A673 (cell line): ENCODE measurements at places on chromosomes 5 and 9.

- DNase-seq: peak; percentile 86
Measured at GRCh38 chr5:54895816-54896341, 89.5 kb downstream of the ESM1 start.

DNA sequence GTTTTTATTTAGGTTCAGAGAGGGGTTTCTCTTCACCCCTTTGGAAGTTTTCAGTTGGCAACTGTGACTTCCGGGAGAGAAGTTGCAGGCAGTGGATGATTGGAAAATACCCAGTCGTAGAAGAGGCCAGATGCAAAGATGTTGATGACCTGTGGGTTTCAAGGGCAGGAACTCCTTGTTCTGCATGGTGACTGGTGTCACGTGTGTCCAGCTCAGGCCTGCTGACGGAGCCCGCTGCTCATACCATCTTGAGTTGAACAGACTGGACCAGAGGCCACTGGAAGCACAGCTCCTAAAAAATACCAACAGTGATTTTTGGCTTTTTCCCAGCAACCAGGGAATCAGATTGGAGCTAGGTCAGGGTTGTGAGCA, 243.9 kb upstream of the KLF4 start:
- no peak for DNase-seq

- peak; percentile 9 for DNase-seq
Measured at GRCh38 chr5:93583439-93583767, 381 bp downstream of the NR2F1 start.

DNA sequence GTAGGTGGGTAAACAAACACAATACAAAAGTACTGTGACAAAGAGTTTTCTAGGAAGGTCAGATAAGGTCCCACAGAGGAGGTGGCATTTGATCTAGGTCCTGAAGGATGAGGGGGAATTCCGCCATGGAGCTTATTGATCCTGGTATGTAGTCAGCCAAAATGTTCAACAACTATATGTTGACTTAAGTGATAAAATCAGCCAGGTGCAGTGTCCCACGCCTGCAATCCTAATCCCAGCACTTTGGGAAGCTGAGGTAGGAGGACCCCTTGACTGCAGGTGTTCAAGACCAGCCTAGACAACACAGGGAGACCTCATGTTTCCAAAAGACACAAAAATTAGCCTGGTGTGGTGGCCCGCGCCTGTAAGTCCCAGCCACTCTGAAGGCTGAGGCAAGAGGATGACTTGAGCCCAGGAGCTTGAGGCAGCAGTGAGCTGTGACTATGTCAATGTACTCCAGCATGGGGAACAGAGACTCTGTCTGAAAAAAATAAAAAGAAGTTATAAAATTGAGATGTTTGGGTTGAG, 46.4 kb upstream of the PLIN2 start:
- DNase-seq: no peak

GRCh38 chr9:68933434-68934328, 80.2 kb downstream of the PRKACG start:
- DNase-seq: no peak

- DNase-seq: no peak
Measured at GRCh38 chr5:58499941-58500340, 8.7 kb downstream of the GAPT start.

DNA sequence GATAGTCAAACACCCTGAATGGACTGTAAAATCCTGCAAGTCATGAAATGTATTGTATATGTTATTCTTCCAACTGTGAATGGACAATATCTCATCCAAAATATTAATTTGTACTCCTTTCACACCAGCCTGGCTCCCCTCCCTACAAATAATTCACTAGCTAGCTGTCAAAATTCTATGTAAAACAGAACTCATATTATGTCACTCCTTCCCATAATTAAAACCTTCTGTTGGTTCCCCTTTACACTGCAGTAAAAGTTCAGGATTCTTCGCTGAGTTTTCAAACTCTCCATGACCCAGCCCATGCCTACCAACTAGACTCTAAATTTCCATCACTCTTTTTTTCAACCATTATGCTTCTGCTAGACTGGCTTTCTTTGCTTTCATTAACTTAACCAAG, 857.1 kb downstream of the TAF11L14 start:
- no peak for DNase-seq
